ENCODE measurements at places on chromosomes 5 and 9.

GRCh38 chr5:79924936-79925893 is 65.8 kb downstream of the MTX3 start:
- DNase-seq = no peak

DNA sequence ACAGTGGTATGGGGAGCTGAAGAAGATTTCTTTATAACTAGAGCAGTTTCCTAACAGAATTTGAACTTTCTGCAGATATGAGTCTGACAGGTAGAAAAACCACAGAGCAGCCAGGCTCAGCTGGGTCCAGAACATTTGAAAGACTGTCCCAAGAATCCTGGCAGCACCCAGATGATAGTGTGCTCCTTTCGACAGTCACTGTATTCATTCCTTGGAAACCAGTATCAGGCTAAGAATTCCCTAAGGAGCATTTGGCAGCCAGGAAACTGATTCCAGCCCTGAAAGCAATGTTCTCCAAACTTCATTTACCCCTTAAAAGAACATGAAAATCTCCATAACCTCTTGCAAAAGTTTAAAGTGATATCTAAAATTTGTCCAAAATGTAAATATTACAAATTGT is 123.0 kb upstream of the MTAP start:
- peak; percentile 42 for DNase-seq

DNA sequence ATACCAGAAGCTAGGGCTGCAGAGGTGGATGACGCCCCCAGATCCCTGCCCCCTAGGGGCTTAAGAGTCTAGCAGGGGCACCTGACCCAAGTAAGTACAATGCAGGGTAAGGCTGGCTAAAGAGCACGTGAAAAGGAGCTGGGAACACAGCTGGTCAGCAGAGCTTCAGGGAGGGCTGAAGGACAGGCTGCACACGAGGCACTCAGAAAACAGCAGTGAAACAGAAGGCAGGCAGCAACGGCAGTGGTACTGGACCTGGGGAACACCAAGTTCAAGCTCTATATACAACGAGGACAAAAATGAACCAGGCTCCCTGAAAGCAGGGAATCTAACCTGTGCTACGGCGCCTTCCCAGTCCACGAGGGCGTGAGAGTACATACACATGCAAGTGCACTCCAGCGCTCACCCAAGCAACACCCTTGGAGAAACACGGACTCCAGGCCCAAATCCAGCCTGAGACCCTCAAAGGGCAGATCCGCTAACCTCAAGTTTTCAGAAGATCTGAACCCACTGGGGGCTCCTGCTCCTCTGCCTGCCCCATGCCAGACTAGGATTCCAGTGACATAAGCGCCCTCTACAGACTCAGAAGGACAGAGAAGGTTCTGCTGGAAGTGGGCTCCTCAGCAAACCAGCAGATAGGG is 57.4 kb downstream of the PSMB7 start:
- no peak for DNase-seq

DNA sequence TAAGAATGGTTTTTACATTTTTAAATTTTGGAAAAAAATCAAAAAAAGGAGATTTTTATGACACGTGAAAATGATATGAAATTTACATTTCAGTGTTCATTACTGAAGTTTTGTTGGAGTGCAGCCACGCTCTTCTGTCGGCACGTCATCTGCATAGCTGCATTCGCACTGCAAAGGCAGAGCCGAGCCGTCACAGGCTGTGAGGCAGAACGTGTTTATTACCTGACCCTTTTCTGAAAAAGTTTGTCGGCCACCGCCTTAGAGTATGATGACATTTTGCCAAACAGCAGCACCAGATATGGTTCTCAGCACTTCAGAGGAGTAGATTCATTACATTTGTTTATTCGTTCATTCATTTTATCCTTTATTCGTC is 24.1 kb downstream of the HRH2 start:
- DNase-seq = no peak

GRCh38 chr9:129932303-129933151 is 97.3 kb downstream of the USP20 start:
- DNase-seq = no peak

- DNase-seq = no peak
Observed at GRCh38 chr9:105330201-105330600, 85.8 kb downstream of the SLC44A1 start.

DNA sequence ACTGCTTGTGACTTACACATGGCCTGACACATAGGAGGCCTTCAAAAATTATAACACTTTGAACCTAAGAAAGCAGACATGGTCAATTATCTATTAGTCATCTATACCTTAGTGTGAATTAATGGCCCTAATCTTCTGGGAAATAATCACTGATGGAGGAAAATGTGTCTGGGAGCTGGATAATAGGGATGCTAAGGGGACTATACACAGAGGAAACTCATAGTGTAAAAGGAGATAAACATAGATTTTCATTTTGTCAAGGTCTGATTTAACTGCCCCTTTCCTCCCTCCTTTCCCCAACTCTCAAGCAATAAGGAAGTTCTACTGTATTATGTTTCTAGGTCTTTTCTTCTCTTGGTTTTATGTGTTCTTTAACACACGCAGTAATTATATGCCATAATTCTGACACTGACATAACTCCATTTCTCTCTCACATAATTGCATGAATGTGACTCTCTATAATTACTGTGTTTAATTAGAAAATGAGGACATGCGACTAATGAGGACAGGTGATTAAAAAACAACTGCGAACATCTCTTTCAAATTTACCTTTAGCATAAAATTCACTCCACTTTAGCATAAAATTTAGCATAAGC is 18.7 kb upstream of the PRELID2 start:
- peak; percentile 27 for DNase-seq

GRCh38 chr9:33628865-33629410 is 104.9 kb downstream of the ANKRD18B start:
- DNase-seq = no peak

DNA sequence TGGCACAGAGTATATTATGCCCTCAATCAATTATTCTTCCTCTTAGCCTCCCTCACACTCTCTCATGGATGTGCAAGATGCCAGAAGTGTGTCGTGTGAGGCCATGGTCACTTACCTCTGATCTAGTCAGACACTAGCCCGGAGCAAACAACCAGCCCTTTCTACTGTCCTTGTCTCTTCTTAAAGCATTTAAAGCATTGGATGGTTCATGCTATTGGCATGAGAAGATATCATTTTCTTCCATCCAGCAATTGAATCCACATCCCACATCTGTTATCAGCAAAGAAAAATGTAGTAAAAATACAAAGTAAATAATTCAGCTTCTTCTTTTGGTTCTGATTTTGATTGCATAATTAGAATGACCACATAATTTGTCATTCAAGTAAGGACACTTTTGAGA is 267.2 kb upstream of the ACO1 start:
- no peak for DNase-seq

GRCh38 chr9:1647776-1648175 is 367.4 kb upstream of the SMARCA2 start:
- DNase-seq = no peak

DNA sequence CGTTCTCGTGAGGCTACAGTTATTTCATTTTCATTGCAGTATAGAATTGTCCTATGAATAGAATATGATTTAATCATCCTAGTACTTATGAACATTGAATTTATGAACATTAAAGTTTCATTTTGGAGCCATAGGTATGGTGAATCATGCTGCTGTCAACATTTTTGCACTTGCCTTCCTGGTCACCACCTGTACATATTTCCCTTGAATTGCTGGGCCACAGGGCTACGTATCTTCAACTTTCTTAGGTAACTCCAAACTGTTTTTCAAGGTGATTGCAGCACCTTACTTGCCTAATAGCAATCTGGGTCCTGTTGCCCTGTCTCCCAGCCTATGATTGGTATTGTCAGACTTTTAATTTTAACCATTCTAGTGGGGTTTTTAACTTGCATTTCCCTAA is 6.5 kb upstream of the RNF145 start:
- DNase-seq = no peak

DNA sequence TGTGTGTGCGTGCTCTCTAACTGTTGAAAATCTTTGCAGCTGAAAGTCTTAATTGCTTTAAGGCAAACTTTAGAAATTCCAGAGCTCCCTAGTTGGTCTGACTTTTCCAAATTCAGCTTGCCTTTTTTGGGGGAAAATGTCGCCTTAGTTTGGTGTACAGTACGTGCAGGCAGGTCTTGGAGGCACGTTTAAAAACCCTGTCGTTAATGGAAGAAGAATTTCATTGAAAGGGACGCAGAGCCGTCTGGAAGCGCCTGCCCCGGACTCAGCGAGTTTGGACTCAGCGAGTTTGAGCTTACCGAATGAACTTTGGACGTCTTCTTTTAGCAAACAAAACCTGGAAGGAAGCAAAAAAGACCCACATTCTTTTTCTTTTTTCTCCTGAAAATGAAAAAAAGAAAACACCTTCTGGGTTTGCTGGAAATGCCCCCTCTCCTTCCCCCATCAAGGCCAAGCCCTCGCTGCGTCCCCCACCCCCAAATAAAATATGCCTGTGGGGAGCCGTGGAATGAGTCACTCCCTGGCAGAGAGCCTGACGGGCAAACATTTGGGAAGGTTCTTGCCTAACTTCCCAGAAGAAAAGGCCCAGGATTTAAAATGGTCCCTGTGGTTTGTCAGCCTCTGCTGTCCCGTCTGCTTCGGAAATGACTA is 1.5 kb downstream of the NEK6 start:
- DNase-seq = peak; percentile 81

DNA sequence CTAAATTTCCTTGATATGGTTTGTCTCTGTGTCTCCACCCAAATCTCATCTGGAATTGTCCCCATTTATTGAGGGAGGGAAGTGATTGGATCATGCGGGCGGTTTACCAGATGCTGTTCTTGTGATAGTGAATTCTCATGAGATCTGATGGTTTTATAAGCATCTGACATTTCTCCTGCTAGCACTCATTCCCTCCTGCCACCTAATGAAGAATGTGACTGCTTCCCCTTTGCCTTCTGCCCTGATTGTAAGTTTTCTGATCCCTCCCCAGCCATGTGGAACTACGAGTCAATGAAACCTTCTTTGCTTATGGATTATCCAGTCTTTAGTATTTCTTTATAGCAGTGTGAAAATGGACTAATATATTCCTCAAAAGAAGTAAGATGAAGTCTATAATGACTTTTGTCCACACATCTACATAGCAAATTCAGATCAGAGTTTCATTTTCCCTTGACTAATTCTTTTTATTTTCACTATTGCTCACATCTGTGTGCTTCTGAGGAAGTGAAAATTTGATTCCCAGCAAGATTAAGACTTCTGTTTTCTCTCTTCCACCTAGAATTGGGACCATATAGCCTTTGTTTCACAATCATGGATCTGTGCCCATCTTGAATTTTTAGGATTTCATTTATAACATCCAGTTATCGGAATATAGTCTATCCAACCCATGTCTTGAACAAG is 393.5 kb downstream of the DMAC1 start:
- no peak for DNase-seq

- no peak for DNase-seq
Observed at GRCh38 chr9:129571298-129572051, 49.4 kb downstream of the C9orf50 start.

DNA sequence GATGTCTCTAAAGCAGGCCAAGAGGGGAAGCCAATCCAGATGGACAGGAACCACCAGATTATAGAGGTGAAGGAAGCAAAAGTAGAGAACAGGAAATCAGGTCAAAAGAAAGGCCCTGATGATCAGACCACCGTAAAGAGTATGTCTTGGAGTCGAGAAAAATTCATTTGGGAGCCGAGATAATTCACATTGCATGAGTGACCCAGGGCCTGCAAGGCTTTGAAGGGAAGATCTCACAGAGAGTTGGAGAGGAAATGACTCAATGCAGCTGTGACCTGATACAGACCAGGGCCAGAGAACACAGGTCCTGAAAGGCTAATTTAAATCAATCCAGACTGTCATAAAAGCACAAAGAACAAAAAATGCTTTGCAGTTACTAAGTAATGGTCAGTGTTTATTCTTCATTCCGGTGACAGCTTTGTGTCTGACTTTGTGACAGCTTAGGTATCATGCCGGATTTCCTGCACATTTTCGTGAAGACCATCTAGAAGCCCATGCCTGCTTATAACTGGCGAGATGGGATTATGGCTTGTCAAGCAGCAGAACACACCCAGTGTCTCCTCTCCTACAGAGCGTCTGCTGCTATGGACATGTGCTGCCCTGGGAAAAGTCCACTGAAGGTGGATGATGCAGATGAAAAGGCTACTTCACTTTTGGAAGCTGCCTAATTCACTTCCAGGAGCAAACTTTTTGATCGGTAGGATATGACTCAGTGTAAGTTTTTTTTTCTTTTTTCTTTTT is 5.8 kb upstream of the ACTBL2 start:
- DNase-seq = no peak

Measured in LoVo (cell line).